ENCODE measurements at places on chromosomes 12 and 14. TPM values are rescaled to one million over a fixed set of nuclear protein-coding genes. Genes with fewer than 3 reads are reported as not detected.

The PWP1 gene
- 42.3 TPM for total RNA-seq

The WSCD2 gene
- under 0.01 TPM for total RNA-seq

The FOXN4 gene
- not detected for total RNA-seq

The TAS2R19 gene
- 5.3 TPM for total RNA-seq

The PSMD9 gene
- total RNA-seq: 73.5 TPM

The IL22 gene
- total RNA-seq: not detected

The GLRX5 gene
- 28.4 TPM for total RNA-seq

The OR6C65 gene
- total RNA-seq: not detected

The WASHC4 gene
- total RNA-seq: 98.3 TPM

The SLC25A47 gene
- total RNA-seq: under 0.01 TPM

The TAOK3 gene
- 41.6 TPM for total RNA-seq

The MYO1H gene
- not detected for total RNA-seq

The NGB gene
- not detected for total RNA-seq

The PTCSC3 gene
- total RNA-seq: not detected
